Kidney (tissue), 22 donors: ENCODE measurements at places on chromosomes 7 and 10. TPM values are rescaled to one million over a fixed set of nuclear protein-coding genes. Genes with fewer than 3 reads are reported as not detected.

Gene DLX6
- 0.13 TPM for total RNA-seq

Gene OGDHL
- 82.8 TPM for total RNA-seq

Gene EIF5AL1
- 0.54 TPM for total RNA-seq

Gene FEZF1
- not detected for total RNA-seq

Gene SLC16A12
- 38.8 TPM for total RNA-seq

Gene PNLIPRP1
- not detected for total RNA-seq
